ENCODE measurements at places on chromosomes 3 and 15. TPM values are rescaled to one million over a fixed set of nuclear protein-coding genes. Genes with fewer than 3 reads are reported as not detected.

- no peak for DNase-seq
Observed at GRCh38 chr3:71207632-71208031, 375.9 kb downstream of the FOXP1 start.

DNA sequence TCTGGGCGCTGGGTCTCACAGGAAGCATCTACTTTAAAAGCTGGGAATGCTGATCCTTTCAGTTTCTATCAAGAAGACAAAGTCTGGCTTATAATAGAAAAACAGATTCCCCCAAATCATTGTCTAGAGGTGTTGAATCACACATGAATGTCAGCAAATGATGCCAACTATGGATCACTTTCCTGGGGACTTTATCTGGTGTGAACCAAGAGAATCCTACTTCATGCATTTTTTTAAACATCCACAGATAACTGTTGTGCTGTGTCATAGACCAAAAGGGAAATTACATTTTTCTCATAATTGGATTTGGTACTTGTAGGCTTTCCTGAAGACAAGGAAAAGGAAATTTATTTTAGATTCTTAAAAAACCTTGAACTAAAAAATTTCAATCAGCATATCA lies 132.7 kb downstream of the CD47 start:
- DNase-seq = peak; percentile 30

- no peak for DNase-seq
Observed at GRCh38 chr15:48851956-48852355, 26.0 kb upstream of the EID1 start.

DNA sequence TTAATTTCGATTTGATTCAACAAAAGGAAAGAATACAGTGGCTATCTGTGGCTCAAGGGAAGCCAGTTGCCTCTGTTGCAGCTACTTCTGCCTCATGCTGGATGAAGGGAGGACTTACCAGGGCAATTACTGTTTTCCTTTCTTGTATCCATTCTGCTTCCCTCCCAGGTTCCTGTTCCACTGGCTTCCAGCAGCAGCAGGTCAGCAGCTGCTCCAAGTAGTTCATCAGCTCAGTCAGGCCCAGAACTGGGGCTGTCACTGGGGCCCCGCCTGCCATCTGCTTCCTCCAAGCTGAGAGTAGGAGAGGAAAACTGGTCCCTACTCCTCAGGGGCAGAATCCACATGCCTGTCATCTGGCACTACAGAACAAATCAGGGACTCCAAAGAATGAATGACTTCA lies 48.6 kb upstream of the ULK4 start:
- DNase-seq = peak; percentile 45

GRCh38 chr3:94482686-94483085 lies 419.8 kb downstream of the NSUN3 start:
- no peak for DNase-seq

DNA sequence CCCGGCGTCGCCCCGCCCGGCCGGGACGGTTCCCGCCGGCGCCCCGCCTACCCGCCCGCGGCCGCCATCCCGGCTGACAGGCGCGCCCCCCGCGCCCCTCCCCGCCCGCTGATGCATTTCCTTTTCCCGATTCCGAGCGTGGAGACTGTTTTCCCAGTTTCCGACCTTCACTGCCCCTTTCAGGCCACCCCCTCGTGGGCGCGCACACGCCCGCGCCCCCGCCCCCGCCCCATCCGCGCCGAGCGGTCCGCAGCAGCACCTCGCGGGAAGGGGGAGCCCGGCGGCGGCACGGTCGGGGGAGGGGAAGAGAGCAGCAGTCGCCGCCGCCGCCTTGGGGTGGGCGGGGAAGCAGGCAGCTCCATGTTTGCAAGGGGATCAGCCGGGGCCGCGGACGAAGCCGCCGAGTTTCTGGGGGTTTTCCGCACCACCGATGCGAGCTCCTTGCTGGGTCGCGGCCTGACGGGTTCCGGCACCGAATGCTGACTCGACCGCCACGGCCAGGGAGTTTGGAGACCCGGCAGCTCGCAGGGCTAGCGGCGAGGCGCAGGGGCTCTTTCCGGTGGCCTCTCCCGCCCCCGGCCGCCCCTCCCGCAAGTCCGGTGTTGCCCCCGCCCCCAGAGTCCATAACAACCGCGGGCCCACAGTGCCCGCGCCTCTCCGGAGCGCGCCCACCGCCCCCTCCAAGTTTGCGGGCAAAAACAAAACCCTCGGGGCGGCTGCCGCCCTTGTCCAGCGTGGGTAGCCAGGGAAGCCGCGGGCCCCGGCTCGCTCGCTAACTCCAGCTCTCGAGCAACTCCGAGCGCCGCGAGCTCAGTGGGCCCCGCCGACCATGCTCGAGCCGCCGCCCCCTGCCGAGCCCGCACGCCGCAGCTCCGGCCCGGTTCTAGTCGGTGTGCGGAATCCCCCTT lies 3.2 kb upstream of the SIN3A start:
- DNase-seq = peak; percentile 87

DNA sequence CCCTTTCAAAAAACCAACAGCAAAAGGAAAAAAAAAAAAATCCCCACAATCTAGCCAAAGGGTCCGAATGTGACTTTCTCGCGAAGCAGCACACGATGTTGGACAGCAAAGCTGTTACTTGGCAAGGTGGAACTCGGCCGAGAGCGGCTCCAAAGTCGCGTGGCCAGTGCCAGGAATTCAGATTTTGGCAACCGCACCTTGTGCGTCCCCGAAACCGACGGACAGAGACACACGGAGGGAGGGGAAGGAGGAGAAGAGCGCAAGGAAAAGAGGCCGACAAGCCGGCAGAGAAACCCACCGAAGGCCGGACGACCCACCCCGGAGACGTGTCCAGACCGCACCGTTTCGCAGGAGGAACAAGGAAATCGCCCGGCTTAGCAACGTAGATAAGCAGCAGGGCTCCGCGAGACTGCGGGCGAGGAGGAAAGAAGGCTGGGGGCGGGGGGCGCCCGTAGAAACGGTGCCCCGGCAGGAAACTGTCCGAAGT lies 517.3 kb downstream of the MECOM start:
- peak; percentile 80 for DNase-seq

GRCh38 chr3:64612916-64613526 lies 74.8 kb downstream of the ADAMTS9 start:
- no peak for DNase-seq

GRCh38 chr3:165491487-165491886 lies 295.3 kb upstream of the SLITRK3 start:
- no peak for DNase-seq

GRCh38 chr15:48459571-48460442 lies 128.6 kb downstream of the DUT start:
- DNase-seq = peak; percentile 71

GRCh38 chr15:69763831-69764230 lies 311.2 kb downstream of the RPLP1 start:
- no peak for DNase-seq

DNA sequence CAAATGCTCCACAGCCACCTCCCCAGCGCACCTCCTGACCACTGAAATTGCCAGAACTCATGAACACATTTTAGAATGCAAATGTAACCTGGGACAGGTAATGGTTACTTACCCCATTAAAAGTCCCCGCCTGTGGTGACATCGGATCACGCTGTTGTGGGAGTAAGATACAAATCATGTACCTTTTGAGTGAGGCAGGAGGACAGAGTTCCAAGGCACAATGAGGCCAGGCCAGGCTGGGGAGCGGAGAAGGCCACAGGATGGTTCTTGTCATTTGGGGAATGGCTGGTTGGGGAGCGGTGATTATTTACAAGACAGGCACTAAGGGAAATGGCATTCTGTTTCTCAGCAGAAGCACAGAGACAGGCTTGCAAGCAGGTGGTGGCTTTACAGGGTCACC lies 490.0 kb downstream of the EDEM1 start:
- DNase-seq = no peak

GRCh38 chr15:58724466-58724865 lies 25.0 kb downstream of the ADAM10 start:
- no peak for DNase-seq

- DNase-seq = no peak
Observed at GRCh38 chr15:27782125-27782524, 317.0 kb downstream of the OCA2 start.

GRCh38 chr3:153284282-153284938 lies 122.4 kb downstream of the RAP2B start:
- DNase-seq = peak; percentile 73

Gene GOLGA6D
- total RNA-seq = not detected

Gene FBXL22
- total RNA-seq = not detected

Gene NAALADL2
- 4.0 TPM for total RNA-seq

Gene TERC
- total RNA-seq = 10.0 TPM

Gene CLDN18
- not detected for total RNA-seq

Gene TMEM207
- total RNA-seq = not detected

Gene NANOGP8
- total RNA-seq = not detected

Gene CPA3
- 1.7 TPM for total RNA-seq

Gene SMCO1
- total RNA-seq = not detected

Gene SLC28A2
- not detected for total RNA-seq

Gene LRRC31
- not detected for total RNA-seq

Gene PARP16
- total RNA-seq = 6.3 TPM

Gene GOLGA8S
- total RNA-seq = 0.55 TPM

Gene CFAP44
- total RNA-seq = 3.3 TPM

Gene CAMK1
- total RNA-seq = 23.5 TPM

Gene AGBL1
- not detected for total RNA-seq
